ENCODE measurements at places on chromosomes 7 and 10.

GRCh38 chr7:54960517-54960916 is 58.3 kb upstream of the EGFR start:
- DNase-seq, result peak; percentile 54

DNA sequence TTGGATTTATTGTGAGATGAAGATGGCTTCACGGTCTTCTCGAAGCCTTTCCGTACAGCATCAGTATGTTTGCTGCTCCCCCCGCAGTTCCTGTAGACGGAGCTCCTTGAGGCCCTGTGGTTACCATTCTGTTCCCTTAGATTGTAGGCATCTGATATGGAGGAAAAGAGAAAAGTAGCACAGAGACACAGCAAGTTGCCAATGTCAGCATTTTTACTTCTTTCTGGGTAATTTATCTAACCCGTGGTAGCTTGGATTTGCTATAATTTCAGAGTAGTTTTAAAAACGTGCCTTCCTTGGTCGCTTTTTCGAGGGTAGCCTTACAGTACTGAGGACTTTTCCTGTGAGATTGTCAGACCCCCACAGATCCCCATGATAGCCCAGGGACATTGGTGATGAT is 37.5 kb downstream of the WDR37 start:
- no peak for DNase-seq

DNA sequence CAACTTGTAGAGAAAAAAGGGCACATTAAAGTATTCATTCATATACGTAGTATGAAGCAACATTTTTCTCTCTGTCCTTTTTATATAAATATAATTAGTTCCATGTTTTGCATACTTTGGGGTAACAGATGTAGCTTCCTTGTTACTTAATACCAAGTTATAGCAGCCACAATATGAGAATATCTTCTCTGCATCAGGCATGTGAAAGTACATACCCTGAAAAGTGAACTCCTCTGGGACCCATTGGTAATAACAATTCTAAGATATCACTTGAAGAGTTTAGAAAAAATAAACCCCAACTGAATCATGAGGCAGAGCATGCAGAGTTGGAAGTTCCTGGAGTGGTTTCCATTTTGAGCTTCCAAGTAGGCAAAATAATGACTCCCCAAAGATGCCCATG is 2.4 kb upstream of the CRPPA start:
- DNase-seq, result peak; percentile 65

DNA sequence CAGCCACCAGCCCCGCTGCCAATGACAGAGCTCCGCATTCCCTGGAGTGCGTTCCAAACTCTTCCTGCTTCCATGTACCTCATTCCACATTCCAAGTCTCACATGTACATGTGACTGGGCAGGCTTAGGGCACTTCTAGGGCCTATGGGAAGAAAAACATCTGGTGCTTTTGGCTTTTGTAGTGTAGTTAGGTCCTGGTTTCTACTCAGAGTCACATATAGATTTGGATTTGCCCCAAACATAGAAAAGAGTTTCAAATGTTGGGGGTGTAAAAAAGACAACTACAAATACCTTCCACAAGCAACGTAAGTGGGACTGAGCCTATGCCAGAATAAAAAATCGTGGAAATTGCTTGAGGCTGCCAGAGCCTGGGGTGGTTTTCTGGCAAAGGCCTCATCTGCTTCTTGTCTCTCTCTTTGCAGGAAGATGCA is 84.1 kb downstream of the ZNF467 start:
- DNase-seq, result no peak

- DNase-seq, result peak; percentile 10
These were observed 240.0 kb downstream of the TEX36 start for GRCh38 chr10:125442856-125443540.

GRCh38 chr7:150503581-150503980 is 11.1 kb upstream of the GIMAP7 start:
- no peak for DNase-seq

DNA sequence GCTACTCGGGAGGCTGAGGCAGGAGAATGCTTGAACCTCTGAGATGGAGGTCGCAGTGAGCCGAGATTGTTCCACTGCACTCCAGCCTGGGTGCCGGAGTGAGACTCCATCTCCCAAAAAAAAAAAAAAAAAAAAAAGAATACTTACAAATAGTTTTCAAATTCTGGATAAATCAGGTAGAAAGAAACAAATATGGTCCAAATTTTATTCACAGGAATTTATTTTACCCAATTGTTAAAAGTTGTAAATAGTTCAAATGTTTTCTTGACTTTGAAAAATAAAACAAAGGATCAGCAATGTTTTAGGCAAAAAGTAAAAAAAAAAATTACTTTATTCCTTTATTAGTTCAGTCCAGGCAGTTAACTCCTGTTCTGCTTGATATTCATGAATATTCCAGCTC is 172.9 kb upstream of the NAMPT start:
- no peak for DNase-seq

DNA sequence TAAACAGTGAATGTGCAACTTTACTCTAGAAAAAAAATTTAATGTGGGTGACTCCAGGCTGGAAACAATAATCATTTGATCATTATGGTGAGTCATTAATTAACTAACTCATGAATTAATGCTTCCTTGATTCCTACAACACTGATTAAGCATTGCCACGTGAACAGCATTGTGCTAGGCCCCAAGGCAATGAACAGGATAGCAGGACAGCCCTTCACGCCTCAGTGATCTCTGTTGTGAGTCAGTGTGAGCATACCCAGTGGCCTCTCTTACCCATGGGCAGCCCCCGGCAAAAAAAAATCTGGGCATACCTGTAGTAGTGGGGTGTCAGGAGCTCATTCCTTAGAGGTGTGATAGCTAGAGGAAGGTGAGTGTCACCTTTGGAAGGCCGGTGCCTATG is 76.0 kb downstream of the DENND2A start:
- peak; percentile 59 for DNase-seq

DNA sequence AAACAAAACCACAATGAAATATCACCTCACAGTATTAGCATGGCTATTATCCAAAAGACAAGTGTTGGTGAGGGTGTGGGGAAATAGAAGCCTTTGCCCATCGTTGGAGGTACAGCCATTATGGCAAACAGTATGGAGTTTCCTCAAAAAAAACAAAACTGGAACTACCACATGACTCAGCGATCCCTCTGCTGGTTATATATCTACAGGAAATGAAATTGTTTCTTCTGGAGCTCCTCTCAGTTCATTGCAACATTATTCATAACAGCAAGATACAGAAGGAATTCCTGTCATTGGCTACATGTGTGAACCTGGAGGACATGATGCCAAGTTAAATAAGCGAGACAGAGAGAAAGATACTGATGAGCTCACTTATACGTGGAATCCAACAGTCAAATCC is 2.4 kb upstream of the UBE3C start:
- peak; percentile 78 for DNase-seq

DNA sequence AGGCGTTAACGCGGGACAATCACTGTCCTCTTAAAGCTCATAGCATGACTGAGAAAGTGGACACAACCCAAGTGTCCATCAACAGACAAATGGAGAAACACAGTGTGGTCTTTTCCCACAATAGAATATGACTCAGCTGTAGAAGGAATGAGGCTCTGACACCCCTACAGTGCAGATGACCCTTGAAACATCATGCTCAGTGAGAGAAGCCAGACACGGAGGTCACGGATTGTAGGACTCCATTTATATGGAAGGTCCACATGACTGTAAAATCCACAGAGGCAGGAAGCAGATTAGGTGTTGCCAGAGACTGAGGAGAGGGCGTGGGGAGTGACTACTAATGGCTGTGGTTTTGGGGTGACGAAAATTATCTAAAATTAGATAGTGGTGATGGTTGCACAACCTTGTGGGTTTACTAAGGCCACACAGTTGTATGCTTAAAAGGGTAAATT is 6.1 kb upstream of the NCAPG2 start:
- peak; percentile 41 for DNase-seq

DNA sequence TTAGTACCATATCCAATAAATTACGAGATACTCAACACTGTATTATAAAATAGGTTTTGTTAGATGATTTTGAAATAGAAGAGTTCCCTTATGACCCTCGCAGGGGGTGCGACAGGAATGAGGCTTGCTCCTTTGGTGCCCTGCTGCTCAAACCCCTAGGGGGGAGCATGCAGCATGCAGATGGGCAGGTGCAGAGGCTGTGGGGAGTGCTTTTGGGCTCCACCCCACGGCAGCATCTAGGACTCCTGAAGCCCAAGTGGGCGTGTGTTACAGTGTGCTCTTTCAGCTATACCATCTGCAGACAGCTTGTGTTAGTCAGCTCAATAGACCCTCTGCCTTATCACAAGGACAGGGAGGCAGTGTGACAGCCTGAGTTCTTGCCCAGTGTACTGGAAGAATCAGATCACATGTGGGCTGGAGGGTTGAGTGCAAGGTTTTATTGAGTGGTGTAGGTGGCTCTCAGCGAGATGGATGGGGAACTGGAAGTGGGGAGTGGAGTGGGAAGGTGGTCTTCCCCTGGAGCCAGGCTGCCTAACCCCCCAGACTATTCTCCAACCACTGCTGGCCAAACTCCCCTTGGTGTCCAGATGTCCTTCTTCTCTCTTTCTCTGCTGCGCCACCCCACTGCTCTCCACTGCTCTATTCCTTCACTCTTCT is 3.1 kb upstream of the MRC1 start:
- DNase-seq, result no peak

GRCh38 chr7:94057955-94058354 is 53.8 kb upstream of the BET1 start:
- DNase-seq, result no peak

GRCh38 chr7:55198634-55199392 is 166.3 kb upstream of the LANCL2 start:
- DNase-seq, result no peak

DNA sequence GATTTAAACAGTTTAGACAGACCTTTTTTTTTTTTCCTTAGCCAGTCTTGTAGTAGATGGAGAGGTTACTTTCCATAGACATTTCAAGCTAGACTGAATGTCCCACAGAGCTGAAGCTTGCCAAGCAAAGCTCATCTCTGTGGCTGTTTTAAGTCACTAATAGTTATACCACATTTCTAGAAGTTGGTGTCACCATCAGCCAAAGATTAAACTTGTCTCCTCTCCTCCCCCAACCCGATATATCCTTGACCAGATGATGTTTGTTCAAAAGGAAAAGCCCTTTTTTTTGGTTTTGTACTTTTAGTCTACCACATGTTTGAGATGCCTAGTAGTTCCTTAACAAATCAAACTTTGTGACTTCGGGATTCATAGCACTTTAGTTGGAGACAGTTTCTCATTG is 66.1 kb downstream of the ADD3 start:
- DNase-seq, result peak; percentile 34

DNA sequence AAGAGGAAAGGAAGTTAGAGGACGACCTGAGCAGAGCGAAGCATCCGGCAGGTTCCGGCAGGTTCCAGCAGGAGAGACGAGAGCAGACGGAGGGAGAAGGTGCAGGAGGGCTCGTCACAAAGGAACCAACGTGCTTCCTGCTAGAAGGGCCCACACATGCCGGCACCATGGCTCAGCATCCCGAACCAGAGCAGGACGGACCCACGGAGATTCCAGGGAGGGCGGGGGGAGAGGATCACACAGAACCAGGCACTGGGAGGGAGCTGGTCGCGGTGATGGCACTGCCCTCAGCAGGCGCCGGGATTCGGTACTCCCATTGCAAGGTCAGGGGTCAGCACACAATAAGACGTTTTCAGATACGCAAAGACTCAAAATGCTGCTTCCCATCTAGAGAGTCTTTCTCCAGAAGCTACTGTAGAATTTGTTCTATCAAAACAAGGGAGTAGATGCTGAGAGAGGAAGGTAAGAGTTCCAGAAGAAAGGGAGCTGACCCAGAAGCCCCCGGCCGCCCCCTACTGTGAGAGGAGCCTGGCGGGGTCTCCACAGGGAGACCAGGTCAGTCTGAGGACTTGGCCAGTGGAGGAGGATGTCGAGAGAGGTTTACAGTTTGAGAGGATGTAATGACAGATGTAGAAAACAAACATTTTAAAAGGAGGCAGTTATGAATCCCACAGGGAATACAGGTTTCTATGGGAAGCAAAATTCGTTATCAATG is 23.6 kb upstream of the PWWP2B start:
- no peak for DNase-seq

DNA sequence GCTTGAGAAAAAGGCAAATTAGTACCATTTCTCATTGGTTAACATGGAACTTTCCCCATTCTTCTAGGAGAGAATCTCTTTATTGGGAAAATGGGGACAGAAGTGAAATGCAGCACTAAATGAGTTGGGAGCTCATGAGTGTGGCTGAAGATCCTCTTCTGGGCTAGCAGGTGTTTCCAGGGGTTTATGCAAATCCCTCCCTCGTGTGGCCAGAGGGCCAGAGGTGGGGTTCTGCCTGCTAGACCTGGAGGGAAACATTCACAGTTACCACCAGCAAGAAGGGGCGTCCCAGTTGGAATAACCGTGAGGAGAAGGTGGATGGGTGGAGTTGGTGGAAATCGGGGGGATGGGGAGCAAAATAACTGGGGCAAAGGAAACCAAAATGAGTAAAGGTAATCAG is 235.9 kb downstream of the KLF6 start:
- no peak for DNase-seq

DNA sequence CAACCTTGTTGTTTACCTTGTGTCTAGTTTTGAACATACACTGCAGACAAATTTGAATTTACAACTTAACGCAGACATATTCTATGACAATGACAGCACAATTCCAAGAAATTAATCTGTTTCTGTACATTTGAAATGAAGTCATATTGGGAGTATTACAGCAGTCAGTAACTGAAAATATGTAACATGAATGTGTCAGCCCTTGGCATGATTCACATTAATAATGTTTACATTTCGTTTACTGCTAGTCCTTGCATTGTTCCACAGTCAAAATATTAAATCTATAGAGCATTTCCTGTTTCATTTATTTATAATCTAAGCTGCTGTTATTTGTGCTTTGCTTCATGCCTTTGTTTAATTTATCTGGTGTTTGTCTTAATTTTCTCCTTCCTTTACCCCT is 80.4 kb downstream of the NOC3L start:
- DNase-seq, result no peak

GRCh38 chr10:122331615-122332446 is 42.7 kb upstream of the PLEKHA1 start:
- DNase-seq, result no peak

GRCh38 chr10:119449760-119450461 is 92.6 kb downstream of the RGS10 start:
- DNase-seq, result peak; percentile 91

GRCh38 chr7:158520825-158521224 is 66.8 kb downstream of the PTPRN2 start:
- DNase-seq, result no peak

- peak; percentile 99 for DNase-seq
These were observed 15.8 kb upstream of the CAMK1D start for GRCh38 chr10:12333380-12334185.

DNA sequence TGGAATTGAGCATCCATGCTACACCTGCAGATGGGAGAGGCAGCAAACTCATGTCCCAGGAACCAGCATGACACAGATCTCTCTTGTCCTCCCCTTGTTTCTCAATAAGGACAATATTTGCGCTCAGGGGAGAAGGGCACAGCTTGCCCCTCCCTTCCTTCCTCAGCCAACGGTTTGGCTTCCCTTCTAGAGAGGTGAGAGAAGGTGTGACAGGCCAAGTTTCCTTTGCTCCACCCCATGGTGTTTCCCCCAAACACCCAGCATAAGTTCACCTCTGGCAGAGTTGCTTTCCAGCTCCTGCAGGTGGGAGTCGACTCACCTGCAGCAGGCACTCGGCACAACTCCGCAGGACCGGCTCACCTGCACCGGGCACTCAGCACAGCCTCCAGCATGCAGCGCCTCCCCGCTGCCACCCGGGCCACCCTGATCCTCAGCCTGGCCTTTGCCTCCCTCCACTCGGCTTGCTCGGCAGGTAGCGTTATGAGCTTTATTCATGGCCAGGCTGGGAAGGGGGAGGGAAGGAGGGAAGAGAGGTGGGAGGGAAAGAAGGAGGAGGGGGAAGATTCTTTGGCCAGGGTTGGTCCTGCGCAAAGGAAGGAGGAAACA is at the start of the genes ATP6V0A4 and TMEM213:
Gene ATP6V0A4 (minus strand): TSS at position 482 of the 606 bp plus-strand sequence. CDS start 26,949 bp downstream, outside the sequence.
Gene TMEM213 (plus strand): TSS at position 280 of the 606 bp plus-strand sequence. CDS start 111 bp downstream, at position 391.
- DNase-seq, result no peak

Data from fibroblast of skin of right quadriceps (primary cell).